CD4-positive, alpha-beta T cell treated with Interleukin-17A for 1 hour (primary cell): ENCODE measurements at places on chromosomes 7 and 10.

DNA sequence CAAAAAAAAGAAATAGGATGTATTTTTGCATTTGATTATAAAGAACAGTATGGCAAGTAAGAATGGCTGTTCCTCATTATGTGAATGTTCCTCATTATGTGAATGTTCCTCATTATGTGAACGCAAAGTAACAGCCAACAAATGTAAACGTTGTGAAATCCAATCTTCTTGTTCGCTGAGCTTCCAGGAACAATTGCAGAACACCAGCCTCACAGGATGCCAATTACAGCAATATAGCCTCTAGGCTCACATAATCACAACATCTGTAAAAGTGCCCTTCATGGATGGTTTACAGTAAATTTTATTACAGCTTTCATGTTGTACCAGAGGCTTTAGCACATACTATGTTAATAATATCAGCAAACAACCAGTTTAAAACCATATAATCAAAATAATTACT, 71.6 kb downstream of the THSD7A start:
- DNase-seq = no peak

- DNase-seq = no peak
Measured at GRCh38 chr10:101901340-101901739, 57.7 kb upstream of the KCNIP2 start.

- no peak for DNase-seq
Measured at GRCh38 chr10:986881-987619, 1.2 kb upstream of the GTPBP4 start.

DNA sequence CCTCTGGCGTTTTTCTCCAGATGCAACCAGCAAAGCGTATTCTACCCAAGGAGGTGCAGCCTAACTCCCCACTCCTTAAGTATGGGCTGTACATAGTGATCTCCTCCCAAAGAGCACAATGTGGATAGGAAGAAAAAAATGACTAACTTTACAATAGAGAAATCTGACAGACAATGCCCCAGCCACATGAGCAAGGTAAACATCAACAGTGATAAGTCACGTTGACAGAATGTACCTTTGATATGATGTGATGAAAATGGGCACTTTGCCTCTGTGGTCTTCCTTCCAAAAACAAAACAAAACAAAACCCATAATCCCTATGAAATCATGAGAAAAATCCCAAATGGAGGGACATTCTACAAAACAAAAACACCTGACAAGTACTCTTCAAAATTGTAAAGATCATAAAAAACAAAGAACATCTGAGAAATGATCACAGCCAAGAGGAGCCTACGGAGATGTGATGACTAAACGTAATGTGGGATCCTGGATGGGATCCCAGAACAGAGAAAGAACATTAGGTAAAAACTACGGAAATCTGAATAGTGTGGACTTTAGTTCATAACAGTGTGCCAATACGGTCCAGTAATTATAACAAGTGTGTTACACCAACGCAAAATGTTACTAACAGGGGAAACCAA, 50.6 kb downstream of the ABLIM1 start:
- no peak for DNase-seq

DNA sequence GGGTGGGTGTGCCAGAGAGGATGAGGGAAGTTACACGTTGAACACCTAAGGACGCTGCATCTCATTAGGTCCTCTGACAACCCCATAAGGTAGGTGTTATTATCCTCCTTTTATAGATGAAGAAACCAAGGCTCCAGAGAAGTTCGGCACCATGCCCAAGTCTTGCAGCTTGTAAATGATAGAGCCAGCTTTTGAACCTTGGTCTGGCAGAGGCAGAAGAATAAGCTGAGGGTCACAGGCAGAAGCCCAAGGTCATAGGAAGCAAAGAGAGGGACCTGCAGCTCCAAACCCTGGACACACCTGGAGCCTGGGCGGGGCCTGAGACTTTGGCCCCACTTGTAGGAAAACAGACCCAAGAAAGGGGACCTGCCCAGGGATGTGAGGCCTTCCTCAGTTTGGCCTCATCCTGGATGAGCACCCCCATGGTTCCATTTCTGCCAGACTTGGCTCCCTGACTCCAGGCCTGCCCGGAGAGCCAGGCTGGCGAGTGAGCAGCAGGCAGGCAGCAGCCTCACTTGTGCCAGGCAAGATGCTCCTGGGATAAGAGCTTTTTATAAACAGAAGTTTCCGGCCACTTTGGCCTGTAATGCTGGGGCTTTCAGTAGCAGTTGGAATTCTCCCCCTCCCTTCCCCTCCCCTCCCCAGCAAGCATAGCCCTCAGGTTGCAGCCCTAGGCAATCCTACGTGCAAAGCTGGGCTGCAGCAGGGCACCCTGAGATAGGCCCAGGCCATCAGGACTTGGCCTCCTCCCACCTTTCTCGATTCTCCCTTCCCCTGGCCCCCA, 2.4 kb downstream of the KCNH2 start:
- DNase-seq = no peak

GRCh38 chr7:157559596-157560257, 222.9 kb downstream of the DNAJB6 start:
- no peak for DNase-seq
